ENCODE measurements at places on chromosomes 1 and 21. TPM values are rescaled to one million over a fixed set of nuclear protein-coding genes. Genes with fewer than 3 reads are reported as not detected.

Gene LRRIQ3
- 0.14 TPM for total RNA-seq

Gene CFHR3
- 0.23 TPM for total RNA-seq

Gene LRRC3
- total RNA-seq = 0.89 TPM

Gene JTB
- total RNA-seq = 178 TPM

Gene OLFM3
- not detected for total RNA-seq

Gene SAMD11
- 25.2 TPM for total RNA-seq

Gene UQCRHL
- total RNA-seq = 1.0 TPM

Gene IVL
- 1.1 TPM for total RNA-seq

Gene IFNLR1
- total RNA-seq = not detected

Gene AMY1A
- total RNA-seq = not detected

Gene ZNF593OS
- total RNA-seq = not detected

Gene FHAD1
- total RNA-seq = 0.42 TPM

Gene ACOT11
- total RNA-seq = 2.4 TPM

Gene GJA4
- total RNA-seq = 0.09 TPM

Gene LRRN2
- not detected for total RNA-seq
